Left ventricle myocardium inferior (tissue), 1 donor: ENCODE measurements at places on chromosomes 6 and 20. TPM values are rescaled to one million over a fixed set of nuclear protein-coding genes. Genes with fewer than 3 reads are reported as not detected.

The SSTR4 gene
- not detected for total RNA-seq

The CLPSL2 gene
- not detected for total RNA-seq

The NEU1 gene
- total RNA-seq, result 26.0 TPM

The RAET1L gene
- total RNA-seq, result not detected

The MEP1A gene
- total RNA-seq, result not detected

The MUCL3 gene
- total RNA-seq, result not detected

The TFAP2B gene
- not detected for total RNA-seq

The CST5 gene
- not detected for total RNA-seq

The RNF39 gene
- not detected for total RNA-seq

The CDSN gene
- total RNA-seq, result not detected

The CYP24A1 gene
- total RNA-seq, result not detected
